Skin of body (tissue), 3 donors: ENCODE measurements at places on chromosomes 13 and 19. TPM values are rescaled to one million over a fixed set of nuclear protein-coding genes. Genes with fewer than 3 reads are reported as not detected.

ZIM2 gene
- total RNA-seq = 1.2 TPM

- DNase-seq = no peak
Observed at GRCh38 chr13:31807090-31807541, 67.8 kb downstream of the RXFP2 start.

- DNase-seq = no peak
Observed at GRCh38 chr19:6213696-6214641, 65.8 kb downstream of the MLLT1 start.

- no peak for DNase-seq
Observed at GRCh38 chr13:51707461-51707860, 96.5 kb downstream of the DHRS12 start.

DNA sequence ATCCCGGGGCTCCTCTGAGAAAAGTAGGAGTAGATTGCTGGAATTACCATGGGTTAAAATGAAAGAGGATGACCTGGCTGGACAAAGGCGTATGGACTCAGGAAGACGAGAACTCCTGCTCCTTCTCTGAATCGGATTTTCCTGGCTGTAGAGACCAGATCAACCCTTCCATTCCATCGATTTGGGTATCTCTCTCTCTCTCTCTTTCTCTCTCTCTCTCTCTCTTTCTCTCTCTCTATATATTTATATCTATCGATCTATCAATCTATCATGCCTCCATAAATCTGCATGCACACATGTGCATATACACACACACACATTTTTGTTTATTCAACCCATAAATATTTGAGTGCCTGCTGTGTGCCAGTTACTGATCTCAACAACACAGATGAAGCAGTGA, 234.9 kb downstream of the LMO7 start:
- no peak for DNase-seq

DNA sequence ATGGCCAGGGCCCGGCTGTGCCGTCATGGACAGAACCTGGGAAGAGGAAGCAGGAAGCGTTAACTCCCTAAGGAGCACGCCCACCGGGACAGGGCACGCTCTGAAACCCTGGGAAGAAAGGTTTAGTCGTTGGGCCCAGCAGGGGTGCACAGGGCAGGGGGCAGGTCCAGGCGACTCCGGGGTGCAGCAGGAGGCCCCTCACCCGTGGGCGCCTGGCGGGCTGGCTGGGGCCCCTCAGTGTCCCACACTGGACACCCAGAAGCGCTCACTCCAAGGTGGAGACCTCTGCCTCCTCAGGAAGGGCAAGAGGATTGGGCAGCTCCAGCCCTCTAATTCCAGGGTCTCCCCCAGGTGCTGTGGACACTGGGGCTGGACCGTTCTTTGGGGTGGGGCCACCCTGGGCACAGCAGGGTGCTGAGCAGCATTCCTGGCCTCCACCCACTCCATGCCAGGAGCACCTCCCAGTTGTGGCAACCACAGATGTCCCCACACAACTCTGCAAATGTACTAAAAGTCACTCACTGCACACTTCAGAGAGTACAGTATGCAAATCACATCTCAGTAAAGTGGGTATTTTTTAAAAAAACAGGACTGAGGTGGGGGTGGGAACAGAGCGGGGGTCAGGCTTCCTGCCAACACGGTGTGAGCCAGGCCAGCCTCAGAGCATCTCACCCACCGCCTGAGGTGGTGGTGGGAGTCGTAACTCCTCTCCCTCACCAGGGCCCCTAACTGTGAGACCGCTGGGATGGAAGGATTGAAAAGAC, 35.2 kb downstream of the PIP5K1C start:
- DNase-seq = no peak

- no peak for DNase-seq
Observed at GRCh38 chr19:1671716-1672037, 19.3 kb upstream of the TCF3 start.

DNA sequence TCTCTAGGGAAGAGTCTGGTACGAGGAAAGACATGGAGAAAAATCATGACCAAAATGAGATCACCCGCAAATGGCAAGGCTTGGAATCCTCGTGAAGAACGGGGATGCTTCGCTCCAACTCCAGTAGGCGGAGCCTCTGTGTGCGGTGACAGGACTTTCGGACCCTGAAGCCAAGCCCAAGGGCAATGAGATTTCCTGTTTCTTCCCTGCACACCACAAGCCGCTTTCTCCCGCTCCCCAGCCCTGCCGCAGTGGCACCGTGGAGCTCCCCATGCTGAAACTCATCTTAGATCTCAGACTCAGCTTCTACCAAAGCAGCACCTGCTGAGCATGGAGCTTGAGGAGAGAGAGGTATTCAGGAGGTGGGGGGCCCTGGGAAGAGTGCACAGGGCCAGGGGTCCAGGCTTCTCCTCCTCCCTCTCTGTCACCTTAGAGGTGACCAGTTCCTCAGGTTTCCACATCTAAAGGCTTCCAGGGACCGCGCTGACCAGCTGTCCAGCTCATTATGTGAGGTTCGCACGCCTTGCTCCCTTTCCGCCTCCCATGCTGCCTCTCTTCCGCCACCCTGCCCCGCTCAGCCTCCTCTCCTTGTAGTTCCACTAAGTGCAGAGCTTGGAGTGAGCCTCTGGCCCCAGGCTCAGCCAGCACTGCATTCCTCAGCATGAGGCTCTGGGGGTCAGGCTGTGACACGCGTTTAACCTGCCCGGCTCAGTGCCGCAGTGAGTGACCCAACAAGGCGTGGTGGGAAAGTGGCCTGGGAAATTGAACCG, 153.8 kb upstream of the SOX1 start:
- DNase-seq = no peak

GRCh38 chr13:46721054-46721453, 75.9 kb downstream of the ESD start:
- DNase-seq = peak; percentile 74

DNA sequence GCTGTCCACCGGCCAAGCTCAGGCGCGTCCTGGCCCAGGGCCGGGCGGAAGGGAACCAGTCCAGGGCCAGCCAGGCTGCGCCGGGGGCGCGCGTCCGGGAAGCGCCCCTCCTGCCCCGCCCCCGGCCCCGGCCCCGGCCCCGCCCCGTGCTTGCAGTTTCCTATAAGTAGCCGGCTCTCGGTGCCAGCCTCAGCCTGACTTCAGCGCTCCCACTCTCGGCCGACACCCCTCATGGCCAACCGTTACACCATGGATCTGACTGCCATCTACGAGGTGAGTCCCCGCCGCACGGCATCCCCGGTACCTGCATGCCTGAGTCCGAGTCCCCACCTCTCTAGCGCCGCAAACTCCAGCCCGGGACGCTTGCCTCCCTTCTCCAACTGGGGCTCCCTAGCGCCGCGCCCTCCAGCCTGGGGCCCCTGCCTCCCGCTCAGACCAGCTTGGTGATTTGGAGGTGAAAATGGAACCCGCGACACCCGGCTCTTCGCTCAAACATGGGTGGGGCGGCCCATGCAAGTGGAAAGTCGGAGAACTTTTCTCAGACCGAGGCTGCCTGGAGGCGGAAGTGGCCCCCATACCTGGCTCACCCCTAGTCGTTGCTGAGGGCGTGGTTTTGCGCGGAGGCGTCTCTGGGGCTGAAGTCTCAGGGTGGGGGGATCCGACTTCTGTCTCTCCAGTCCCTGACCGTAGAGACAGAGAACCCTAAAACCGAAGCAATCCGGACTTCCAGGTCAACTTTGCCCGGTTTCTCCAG, at the start of gene ZFP36:
TSS of gene ZFP36 (plus strand) at position 192 of the 754 bp plus-strand sequence. CDS start at position 250, 58 bp downstream.
- DNase-seq = peak; percentile 82

PROZ gene
- total RNA-seq = not detected

WDR87 gene
- total RNA-seq = not detected

GAPDHS gene
- total RNA-seq = 0.20 TPM

ZNF625 gene
- 14.9 TPM for total RNA-seq

GRCh38 chr13:88472316-88472715, 801.1 kb downstream of the SLITRK5 start:
- no peak for DNase-seq

ZNF865 gene
- 2.1 TPM for total RNA-seq

DNA sequence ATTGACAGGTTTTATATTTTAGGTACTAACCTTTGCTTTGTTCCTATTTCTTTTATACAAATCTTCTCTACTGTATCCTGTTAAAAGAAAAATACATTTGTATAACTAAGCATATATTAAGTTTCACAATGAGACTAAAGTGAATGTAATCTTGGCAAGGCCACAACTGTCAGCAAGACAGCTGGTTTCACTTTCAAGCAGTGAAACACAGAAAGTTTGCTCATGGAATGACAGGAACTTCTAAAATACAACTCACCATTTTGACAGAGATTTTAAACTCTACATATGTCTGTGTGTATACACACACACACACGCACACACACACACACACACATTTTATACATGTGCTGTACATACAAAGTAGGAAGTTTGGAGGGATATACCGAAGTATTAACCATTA, 53.3 kb downstream of the PARP4 start:
- DNase-seq = peak; percentile 60

- no peak for DNase-seq
Observed at GRCh38 chr13:74904556-74904955, 577.4 kb downstream of the TBC1D4 start.

DIAPH3 gene
- total RNA-seq = 7.1 TPM

GRCh38 chr19:4528843-4529242, 6.2 kb downstream of the PLIN5 start:
- DNase-seq = no peak

VSTM1 gene
- total RNA-seq = 1.7 TPM

SERPINE3 gene
- not detected for total RNA-seq

ZNF729 gene
- total RNA-seq = 0.10 TPM

CD79A gene
- total RNA-seq = 0.79 TPM

ZNF99 gene
- total RNA-seq = 0.49 TPM

DNA sequence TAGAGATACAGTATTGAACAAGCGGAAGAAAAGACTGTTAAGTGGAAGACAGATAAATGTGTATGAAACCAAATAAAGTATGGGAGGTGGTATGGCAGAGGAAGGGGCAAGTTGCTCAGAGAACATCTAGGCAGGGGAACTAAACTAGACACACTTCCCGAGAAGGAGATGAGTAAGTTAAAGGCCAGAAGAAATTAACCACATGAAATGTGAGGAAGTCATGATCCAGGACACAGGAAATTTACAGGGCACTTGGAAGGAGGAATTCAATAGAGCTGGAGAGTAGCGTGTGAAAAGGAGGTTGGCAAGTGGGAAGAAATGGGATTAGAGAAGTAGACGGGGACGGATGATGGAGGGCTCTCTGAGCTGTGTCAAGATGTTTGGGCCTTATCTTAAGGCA, 208.8 kb downstream of the COG6 start:
- no peak for DNase-seq

DNA sequence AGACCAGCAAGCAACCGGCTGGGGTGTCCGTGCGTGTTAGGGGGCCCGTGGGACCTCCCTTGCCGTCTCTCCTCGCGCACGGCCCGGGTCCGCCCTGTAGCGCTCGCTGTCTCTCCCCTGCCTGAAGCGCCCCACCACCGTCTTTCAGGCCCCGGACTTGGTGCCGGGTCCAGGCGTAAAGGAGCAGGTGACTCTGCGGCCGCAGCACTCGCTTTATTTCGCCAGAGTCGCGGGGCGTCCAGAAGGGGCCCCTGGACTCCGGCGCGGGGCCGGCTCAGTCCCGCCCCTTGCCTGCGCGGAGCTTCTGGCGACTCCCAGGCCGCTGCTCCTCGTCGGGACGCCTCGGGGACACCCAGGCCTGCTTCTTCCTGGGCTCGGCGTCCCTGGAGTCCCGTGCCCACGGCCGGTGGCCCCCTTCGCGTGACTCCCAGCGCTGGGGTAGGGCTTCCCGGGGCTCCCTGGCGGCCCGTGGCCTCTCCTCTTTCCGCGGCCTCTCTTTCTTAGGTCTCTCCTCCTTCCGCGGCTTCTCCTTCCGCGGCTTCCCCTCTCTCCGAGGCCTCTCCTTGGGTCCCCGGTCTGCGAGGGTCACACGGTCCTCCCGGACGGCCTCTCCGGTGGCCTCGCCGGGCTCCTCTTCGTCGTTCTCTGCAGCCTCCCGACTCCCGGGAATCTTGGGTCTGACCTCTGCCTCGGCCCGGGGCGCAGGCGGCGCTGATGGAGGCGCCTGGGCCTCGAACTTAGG, 3.1 kb downstream of the AMH start:
- no peak for DNase-seq

CRX gene
- not detected for total RNA-seq

DNA sequence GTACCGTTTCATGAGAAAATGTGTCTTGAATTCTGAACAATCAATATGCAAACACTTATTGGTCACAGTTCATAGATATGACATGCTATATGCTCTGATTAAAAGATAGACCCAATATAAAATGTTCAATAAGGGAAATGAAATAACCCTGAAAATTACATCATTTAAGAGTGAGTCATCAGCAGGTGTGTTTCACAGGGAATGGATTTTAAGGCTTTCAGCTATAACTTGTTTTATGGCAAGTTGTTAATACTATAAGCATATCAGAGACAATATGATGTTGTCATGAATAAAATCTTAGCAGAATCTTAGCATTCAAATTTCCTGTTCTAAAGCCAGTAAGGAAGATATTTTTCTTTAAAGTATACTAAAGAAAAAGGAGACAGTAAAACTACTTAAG, 483.4 kb upstream of the PCDH9 start:
- DNase-seq = no peak

DNA sequence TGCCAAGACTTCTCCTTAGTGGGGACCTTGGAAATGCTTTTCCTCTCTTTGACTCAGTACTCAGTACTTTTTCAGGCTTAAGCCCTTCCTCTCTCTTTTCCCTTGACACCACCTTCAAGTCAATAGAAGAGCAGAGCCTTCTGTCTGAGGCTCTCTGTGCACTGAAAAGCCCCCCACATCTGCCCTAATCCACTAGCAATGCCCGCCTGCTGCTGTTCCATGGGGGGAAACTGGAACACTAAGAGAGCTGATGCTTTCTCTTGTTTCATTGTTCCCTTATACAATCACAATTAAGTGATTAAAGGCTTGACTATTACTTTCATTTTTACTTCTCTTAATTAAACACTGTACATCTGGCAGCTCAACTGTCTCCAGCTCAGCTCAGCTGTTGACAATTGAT, 254.5 kb downstream of the SLITRK6 start:
- no peak for DNase-seq

DNA sequence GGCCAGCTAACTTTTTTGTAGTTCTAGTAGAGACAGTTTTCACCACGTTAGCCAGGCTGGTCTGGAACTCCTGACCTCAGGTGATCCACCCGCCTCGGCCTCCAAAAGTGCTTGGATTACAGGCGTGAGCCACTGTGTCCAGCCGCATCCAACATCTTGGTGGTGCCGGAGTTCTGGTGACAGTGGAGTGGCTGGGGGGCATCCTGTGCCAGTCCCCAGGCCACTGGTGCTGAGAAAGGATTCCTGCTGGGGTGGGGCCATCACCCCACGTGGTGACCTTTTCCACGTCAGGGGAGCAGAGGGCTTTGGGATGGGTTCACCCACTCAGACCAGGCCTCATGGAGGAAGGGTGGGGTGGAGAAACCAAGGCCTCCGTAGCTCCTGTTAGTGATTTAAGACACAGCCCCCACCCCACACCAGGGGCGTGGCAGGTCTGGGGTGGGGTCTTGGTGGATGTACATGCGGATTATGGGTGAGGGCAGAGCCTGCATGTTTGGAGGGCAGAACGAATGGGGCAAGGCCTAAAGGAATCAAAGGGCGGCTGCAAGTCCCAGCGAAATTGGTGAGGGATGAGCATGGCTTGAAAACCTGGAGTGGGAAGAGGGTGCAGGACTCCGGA, 12.9 kb upstream of the TUBB4A start:
- DNase-seq = no peak
